Posterior vena cava (tissue), 2 donors: ENCODE measurements at places on chromosomes 12 and 14. TPM values are rescaled to one million over a fixed set of nuclear protein-coding genes. Genes with fewer than 3 reads are reported as not detected.
A peak's percentile ranks its signal among the peaks of the same experiment; 100 is the strongest.

Gene RNF212B
- total RNA-seq = not detected

- DNase-seq = no peak
These were observed 4.4 kb downstream of the ZFP36L1 start for GRCh38 chr14:68788275-68788995.

GRCh38 chr12:108582978-108583770, 14.7 kb downstream of the TMEM119 start:
- DNase-seq = peak; percentile 23

- DNase-seq = no peak
These were observed 10.3 kb downstream of the SLC6A12 start for GRCh38 chr12:203462-204260.

Gene PLXNC1
- 9.2 TPM for total RNA-seq

Gene NEK9
- total RNA-seq = 86.2 TPM

DNA sequence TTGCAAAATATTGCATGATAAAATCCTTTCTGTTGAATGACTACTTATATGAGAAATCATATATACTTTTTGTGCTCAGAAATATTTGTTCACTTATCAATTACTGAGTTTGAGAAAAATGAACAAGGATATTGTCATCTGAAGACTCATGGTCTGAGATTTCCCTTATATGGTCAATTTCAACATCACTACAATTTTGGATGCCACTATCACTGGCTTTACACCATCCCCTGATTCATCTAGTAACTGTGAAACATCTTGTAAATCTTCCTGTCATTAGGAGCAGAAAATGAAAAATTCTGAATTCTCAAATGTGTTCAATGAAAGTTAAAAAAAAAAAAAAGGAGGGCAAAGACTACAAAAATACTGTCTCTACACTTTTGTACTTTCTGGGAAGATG, 21.8 kb upstream of the GXYLT1 start:
- DNase-seq = no peak

Gene SCNN1A
- total RNA-seq = 3.3 TPM

DNA sequence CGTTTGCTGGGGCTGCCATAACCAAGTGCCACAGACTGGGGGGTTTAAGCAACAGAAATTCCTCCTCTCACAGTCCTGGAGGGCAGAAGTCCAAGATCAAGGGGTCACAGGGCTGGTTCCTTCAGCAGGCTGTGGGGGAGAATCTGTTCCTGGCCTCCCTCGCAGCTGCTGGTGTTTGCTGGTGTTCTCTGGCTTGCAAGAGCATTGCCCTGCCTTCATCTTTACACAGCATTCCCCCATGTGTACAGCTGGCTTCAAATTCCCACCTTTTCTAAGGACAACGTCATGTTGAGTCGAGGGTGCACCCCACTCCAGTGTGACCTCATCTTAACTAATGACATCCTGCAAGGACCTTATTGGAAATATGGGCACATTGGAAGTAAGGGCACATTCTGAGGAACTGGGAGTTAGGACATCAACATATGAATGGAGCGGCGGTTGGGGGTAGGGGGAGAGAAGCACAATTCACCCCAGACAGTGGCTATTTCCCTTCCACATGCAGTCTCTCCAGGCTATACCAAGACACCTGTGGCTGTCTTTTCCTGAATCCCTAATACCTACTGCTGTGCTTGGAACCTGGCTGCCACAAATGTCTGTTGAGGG, 123.6 kb downstream of the FOXN3 start:
- DNase-seq = no peak
